Bronchial smooth muscle cell (primary cell): ENCODE measurements at places on chromosomes 6 and 20. TPM values are rescaled to one million over a fixed set of nuclear protein-coding genes. Genes with fewer than 3 reads are reported as not detected.

The APMAP gene
- total RNA-seq: 75.8 and 96.0 TPM in 2 replicates

The CST2 gene
- total RNA-seq: not detected in 2 replicates

The SRSF12 gene
- total RNA-seq: not detected in 2 replicates

The OR2B2 gene
- total RNA-seq: not detected in 2 replicates

The CSTF1 gene
- 22.4 and 33.0 TPM in 2 replicates for total RNA-seq

The RAET1L gene
- total RNA-seq: not detected in 2 replicates

The CRISP3 gene
- total RNA-seq: not detected in 2 replicates

The SIRPB1 gene
- 0.17 and 0.79 TPM in 2 replicates for total RNA-seq

The TUBB2B gene
- total RNA-seq: 0.79 and 2.2 TPM in 2 replicates

The PRPH2 gene
- 4.9 and 5.2 TPM in 2 replicates for total RNA-seq

The C6orf58 gene
- total RNA-seq: 0.17 TPM in 1 of 2 replicates, not detected in the other

The PPP1R3D gene
- total RNA-seq: 3.7 and 5.2 TPM in 2 replicates

The JPH2 gene
- total RNA-seq: under 0.01 TPM in 1 of 2 replicates, not detected in the other

The RIMS4 gene
- total RNA-seq: under 0.01 and 0.16 TPM in 2 replicates

The TRIM26 gene
- 16.7 and 26.4 TPM in 2 replicates for total RNA-seq

The TNFAIP3 gene
- 2.8 and 3.7 TPM in 2 replicates for total RNA-seq

The HS3ST5 gene
- not detected in 2 replicates for total RNA-seq

The SPATA25 gene
- 1.4 and 2.0 TPM in 2 replicates for total RNA-seq

The FAM184A gene
- under 0.01 and 0.16 TPM in 2 replicates for total RNA-seq

The CNKSR3 gene
- total RNA-seq: 3.0 and 3.6 TPM in 2 replicates
